ENCODE measurements at places on chromosomes 5 and 9.

GRCh38 chr9:19995619-19996018 lies 206.8 kb upstream of the SLC24A2 start:
- DNase-seq = no peak

DNA sequence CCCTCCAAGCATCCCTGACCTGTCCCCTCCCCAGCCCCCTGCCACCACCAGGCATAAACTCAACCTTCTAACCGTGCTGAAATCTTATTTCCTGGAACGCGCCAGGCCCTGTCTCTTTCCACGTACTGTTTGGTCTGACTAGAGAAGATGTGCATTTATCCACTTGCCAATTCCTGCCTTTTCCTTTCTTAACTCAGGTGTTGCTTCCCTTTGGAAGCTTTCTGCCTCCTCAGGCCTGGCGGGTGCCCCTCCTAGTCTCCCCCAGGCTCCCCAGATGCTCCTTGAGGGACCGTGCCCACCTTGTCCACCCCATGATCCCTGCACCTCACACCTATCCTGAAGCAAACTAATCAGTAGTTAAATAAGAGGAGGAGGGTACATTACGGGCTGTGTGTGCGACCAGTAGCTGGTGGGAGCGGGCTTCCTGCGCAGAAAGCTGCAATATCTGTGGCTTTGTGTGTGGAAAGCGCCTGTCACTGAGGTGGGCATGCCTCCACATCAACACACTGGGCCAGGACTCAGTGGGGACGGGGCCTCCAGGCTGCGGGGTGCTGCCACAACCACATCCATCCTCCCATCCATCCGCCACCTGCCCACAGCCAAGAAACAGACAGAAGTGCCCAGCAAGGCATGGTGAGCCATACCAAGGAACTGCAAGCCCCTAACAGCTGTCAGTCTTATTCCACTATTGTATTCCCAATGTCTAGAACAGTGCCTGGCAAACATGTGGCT lies 73.5 kb downstream of the COL23A1 start:
- DNase-seq = no peak

DNA sequence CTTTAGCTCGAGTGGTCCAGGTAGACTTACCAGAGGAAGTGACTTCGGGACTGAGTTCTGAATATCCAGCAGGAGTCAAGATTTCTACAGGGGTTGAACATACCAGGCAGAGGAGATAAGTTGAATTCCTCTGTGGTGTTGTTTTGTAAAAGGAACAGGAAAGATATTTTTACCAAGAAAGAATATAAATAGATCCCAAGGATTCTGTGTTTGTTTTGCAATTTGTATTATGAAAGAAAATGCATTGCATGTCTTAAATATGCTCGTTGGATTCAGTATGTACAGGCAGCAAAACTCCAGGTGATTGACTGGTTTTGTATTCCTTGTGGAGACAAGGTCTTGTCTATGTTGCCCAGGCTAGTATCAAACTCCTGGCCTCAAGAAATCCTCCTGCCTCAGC lies 197.8 kb downstream of the FRMD3 start:
- no peak for DNase-seq

- no peak for DNase-seq
Observed at GRCh38 chr9:110178281-110178680, 29.7 kb downstream of the C9orf152 start.

GRCh38 chr5:175658299-175659145 lies 651 bp downstream of the HRH2 start:
- no peak for DNase-seq

GRCh38 chr9:91066856-91067255 lies 265.2 kb downstream of the SYK start:
- DNase-seq = no peak

DNA sequence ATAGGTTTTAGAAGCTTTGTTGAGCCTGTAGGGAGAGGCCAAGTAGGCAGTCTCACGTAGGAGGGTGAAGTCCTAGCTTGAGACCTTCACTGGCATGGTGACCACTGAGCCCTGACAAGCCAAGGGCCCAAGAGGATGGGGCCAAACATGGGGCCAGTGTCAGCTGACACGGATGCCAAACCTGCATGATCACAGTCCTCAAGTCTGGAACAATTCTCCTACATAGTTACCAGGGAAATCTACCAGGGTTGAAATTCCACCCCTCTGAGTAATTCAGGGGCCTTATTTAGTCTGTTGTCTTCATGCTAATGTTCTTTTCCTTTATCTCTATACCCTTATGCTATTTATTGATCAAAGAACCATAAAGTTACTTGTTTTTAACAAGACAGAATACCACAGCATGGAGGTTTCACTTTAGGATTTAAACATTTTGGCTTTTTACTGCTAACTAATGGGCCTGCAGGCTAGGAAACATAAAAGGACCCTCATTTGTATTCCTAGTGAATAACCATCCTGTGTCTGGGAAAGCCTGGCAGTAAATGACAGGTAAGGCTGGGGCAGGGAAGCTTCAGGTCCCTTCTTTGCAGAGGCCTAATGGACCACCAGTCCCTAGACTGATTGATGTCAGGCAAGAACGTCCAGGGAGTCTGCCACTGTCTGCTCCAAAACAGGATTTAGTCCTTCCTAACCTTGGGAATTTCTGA lies 140.8 kb downstream of the FGF1 start:
- DNase-seq = no peak

DNA sequence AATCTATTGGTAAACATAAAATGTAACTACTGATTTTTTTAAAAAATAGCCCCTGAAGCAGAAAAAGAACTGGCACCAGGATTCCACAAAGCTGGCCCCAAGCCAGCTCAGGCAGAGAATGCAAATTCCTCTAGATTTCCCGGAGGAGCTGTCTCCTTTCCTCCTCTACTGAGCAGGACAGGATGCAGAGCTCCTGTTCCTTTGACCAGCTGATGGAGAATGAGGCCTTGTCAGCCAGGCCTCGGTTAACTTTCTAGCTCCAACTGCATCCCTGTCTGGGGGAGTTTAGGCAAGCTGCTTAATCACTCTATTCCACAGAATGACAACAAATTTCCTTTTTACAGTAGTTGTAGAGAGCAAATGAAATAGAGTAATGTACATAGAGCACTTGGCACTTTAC lies 155.5 kb downstream of the GNAQ start:
- no peak for DNase-seq

DNA sequence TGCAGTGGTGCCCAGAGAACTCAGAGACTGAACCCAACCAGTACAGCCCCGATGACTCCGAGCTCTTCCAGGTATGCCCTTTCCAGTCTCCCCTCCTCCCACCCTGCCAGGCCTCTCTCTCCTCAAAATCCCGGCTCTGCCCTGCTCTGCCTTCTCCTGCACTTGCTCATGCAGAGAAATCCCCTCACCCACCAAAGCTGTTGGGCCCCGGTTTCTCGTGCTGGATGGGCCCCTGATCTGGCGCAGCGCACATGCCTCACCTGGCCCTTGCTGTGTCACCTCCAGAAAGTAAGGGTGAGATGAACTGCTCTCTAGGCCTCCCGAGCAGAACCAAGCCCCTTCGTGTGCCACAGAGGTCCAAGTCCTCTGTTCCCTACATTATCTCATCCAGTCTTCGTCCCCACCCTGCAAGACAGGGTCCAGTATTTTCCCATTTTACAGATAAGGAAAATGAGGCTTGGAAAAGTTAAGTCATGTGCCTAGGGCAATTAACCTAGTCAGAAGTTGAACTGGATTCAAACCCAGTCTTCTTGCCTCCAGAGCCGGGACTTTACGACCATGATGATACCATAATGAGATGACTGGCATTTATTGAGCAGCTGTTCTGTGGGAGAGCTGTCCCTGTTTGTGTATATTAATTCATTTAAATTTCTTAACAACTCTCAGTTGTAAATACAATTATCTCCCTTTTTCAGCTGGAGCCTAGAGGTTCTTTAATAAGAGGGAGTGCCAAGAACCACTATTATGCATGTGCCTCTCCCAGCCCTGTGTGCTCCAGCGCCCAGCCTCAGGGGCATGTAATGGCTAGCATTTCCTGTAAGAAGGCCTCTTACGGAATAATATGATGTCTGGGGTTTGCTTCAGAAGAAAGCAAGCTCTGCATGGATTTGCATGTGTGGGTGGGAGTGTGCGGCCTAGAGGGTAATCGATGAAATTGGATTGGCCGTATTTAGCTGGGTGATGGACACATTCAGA lies 90.7 kb downstream of the PPARGC1B start:
- no peak for DNase-seq

DNA sequence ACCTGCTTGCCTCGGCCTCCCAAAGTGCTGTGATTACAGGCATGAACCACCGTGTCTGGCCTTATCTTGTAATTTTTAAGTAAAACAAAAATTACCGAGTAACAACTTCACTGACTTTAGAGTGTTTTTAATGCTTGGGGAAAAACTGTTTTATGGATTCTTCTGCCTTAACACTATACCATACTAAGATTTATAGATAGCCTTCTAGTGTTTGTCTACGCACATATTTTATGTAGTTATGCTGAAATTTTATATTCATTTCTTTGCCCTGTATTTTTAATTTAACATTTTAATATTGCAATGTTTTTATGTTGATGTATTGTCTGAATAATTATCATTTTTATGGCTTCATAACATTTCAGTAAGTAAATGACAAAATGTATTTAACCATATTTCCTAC lies 96.4 kb upstream of the FTMT start:
- DNase-seq = no peak

DNA sequence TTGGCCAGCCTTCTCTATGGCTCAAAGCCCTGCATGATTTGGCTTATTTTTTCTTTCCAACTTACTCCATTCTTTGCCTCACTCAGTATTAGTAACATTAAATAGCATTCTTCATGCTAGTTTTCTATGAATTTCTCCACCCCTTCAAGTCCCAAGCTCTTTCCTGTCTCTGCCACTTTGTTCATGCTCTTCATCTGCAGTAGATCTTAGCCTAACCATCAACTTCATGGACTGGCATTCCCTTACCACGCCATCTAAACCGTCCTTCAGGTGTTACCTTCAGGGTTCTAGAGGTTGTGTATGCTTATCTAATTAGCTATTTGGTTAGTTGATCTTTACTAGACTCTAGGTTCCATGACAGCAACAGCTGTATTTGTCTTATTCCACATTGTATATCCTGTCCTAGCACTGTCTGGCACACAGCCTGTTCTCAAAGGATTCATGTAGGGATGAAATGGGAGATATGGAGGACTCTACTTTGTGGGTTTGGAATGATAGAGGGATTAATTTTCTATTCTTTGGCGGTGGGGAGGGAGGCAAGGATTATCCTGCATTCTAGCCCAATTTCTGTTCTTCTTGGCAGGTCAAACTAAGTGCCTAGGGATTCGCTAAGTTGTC lies 26.4 kb downstream of the TMEM167A start:
- DNase-seq = no peak

DNA sequence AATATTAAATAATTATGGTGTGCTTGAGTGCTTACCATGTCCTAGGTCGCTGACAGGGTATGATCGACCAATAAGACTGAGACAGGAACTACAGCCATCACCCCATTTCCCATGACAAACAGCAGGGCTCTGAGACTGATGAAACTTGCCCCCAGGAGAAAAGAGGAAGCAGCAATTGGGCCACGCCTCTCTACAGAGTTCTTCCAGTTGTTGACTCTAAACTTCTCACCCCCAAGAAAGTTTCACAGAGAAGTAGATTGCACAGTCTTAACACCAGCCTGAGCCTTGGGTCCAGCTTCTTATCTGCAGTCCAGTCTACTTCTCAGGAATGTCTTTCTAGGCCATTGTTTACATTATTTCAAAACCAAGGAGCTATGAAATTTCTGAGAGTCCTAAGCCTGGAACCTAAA lies 182.2 kb upstream of the ANKRD55 start:
- DNase-seq = no peak

GRCh38 chr9:92644278-92644677 lies 25.7 kb downstream of the IPPK start:
- no peak for DNase-seq

- no peak for DNase-seq
Observed at GRCh38 chr5:169688106-169688505, 51.0 kb downstream of the DOCK2 start.

DNA sequence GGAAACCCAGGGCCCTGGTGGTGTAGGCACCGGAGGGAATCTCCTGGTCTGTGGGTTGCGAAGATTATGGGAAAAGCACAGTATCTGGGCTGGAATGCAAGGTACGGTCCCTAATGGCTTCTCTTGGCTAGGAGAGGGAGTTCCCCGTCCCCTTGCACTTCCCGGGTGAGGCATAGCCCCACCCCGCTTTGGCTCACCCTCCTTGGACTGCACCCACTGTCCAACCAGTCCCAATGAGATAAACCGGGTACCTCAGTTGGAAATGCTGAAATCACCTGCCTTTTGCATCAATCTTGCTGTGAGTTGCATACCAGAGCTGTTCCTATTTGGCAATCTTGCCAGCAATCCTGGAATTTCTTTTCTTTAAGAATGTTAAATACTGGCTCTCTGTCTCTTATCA lies 1429.1 kb downstream of the MAT2B start:
- DNase-seq = no peak

DNA sequence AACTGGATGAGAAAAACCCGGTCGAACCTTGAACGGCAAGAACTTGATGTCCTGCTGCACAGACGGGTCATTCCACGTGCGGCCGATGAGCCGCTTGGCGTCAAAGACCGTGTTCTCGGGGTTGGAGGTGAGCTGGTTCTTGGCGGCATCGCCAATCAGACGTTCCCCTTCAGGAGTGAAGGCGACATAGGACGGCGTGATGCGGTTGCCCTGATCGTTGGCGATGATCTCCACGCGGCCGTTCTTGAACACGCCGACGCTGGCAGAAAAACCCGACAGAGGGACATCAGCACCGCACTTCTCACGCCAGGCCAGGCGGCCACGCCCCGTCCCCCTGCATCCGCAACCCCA lies 519 bp downstream of the HSPA5 start:
- no peak for DNase-seq

- DNase-seq = no peak
Observed at GRCh38 chr5:590346-590745, 21.8 kb upstream of the CEP72 start.

DNA sequence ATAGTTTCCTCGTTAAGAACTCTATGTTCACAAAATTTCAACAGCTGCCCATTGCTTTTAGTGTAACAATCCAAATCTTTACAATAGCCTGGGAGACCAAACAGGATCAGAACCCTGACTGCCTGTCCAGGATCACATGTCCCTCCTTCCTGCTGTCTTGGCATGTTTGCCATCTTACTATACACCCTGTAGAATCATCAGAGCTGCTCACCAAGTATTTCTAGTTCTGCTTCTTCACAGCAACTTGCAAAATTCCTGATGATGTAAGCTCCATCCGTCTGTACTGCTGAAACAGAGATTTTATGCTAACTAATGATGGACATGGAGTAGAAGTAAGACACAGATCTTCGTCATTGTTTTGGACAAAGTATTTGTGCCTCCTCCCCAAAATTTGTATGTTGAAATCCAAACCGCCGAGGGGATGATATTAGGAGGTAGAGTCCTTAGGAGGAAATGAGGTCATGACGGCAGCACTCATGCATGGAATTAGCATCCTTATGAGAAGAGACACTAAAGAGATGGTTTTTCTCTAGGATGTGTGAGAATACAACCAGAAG lies 464.9 kb upstream of the BRINP1 start:
- no peak for DNase-seq

DNA sequence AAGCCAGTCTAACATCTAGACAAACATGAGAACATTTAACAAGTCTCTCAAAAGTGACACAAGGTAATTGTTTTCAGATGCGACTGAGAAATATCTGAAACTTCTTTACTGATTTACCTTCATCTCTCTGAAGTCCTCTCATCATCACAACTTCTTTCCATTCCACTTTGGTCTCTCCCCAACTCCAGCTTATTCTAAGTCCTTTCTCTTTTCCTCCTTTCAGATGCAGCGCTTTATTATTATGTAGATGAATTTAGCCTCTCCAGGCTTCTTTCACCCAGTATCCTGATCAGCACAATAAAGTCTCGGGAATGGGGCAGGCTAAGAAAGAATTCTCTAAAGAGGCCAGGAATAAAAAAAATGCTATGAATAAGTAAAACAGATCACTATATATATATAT lies 128.0 kb downstream of the KCTD16 start:
- no peak for DNase-seq

- no peak for DNase-seq
Observed at GRCh38 chr5:89276566-89277305, 393.8 kb upstream of the MEF2C start.

All from NCI-H446 (cell line).